ENCODE measurements at places on chromosomes 3 and 15.

- DNase-seq, result peak; percentile 62
Measured at GRCh38 chr15:73927476-73928240, 1.4 kb downstream of the LOXL1 start.

GRCh38 chr3:126316031-126316461, 41.2 kb downstream of the KLF15 start:
- DNase-seq, result no peak

- DNase-seq, result no peak
Measured at GRCh38 chr3:72549761-72550581, 298.3 kb downstream of the SHQ1 start.

DNA sequence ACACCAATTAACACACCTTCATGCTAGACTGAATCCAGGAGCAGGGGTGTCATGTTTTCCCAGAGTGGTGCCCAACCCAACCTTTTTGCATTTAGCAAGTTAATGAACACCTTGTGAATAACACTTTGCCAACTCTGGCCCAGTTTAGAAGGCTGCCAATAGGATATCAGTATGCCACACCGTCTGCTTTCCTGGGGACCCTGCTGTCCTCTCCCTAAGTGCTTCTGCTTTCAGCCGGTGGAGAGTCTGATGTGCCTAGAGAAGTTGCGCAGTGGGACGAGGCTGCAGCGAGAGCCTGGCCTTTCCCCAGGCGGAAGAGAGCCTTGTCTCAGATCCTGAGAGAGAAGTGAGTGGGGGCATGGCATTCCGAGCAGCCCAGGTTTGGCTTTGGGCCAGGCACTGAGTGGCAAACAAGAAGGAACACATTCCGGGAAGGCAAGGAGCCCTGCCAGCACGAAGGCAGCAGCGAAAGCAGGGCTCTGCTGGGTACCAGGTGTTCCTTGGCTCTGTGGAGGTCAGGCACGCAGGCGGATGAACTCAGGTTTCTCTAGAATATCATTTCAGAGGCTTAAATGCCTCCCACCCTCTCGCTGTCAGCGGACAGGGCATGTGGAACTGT, 36.9 kb downstream of the SENP8 start:
- DNase-seq, result peak; percentile 62

- no peak for DNase-seq
Measured at GRCh38 chr15:41967506-41968206, 4.7 kb downstream of the EHD4 start.

GRCh38 chr15:73320619-73321180, 48.1 kb downstream of the HCN4 start:
- no peak for DNase-seq

GRCh38 chr3:187719628-187720336, 17.4 kb upstream of the RTP2 start:
- no peak for DNase-seq

DNA sequence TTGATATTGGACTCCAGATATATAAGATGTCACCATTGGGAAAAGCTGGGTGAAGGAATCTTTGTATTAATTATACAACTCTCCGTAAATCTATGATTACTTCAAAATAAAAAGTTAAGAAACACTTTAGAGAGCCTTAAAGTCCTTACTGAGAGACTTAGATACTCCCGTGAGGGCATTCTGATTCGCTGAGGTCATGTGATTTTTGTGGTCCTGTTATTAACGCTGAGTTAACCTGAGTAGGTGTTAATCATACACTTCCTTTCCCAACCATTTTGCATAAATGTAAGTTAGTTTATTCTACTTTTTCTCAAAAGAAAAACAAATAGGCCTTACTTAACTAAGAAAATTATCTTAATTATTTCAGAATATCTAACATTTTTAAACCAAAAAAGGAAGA, 67.1 kb upstream of the LMOD3 start:
- no peak for DNase-seq

GRCh38 chr15:73105064-73105463, 52.8 kb downstream of the NEO1 start:
- DNase-seq, result no peak

GRCh38 chr15:50813865-50814264, 48.4 kb upstream of the SPPL2A start:
- no peak for DNase-seq

- no peak for DNase-seq
Measured at GRCh38 chr3:122678506-122678905, 2.1 kb upstream of the PARP14 start.

DNA sequence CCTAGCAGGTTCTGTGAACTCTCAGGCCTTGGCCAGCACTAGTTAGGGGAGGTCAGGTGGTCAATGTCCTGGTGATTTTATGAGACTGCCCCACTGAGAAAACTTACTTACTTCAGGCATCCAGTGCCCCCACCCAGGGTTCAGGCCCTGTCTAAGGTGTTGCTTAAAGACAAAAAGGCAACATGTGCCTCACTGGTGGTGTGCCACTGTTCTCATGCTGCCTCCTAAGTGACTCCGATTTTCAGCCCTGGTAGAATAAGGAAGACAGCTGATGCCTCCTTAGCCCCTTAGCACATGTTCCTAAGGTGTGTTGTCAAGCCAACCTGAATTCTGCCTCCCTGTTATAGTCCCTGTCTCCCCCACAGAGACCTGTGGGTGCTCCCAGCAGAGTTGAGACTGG, 5.3 kb downstream of the RBM15B start:
- DNase-seq, result no peak

DNA sequence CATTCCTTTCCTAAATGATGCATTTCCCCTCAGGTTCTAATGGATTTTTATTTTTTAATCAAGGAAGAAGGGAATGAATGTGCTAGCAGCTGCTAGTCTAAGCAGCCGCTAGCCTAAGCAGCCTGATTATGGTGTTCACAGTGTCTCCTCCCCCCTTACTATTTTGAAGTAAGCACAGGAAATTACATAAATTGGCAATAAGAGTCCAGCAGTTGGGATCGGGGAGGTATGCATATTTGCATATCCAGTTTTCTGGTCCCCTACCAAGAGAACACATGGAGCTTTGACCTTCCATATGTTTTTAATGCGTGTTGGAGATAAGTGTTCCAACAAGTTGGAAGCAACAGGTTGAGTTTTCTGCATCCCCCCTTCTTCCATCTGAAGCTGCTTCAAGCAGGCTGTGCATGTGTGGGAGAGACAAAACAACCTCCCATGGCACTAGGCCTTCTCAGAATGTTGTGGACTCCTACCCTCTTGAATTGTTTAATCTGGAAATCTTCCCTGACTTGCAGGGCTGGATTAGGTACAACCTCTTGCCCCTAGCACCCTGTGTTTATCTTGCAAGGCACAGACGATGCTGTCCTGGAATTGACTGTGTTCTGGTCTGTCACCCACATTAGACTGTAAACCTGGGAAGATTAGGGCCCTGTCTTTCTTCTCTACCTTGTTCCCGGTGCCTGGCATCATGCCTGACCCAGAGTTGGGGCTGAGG, 124.8 kb upstream of the LRIG1 start:
- no peak for DNase-seq

DNA sequence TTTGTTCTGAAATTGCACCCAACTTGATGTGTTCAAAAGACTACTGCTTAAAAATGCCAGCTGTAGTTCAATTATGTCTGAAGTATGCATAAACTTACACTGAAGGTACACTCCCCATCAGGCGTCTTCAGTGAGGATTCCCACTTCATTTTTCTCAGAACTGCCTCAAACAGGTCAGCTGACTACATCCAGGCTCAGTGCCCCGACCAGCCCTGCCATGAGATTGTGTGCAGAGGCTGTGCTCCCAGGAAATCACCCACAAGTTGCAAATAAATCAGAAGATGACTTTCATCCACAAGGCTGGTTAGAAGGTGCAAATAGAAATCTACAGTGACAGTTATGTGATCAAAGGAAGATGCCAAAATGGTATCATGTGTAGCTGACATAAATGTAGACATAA, 51.5 kb downstream of the CTNNB1 start:
- DNase-seq, result no peak

DNA sequence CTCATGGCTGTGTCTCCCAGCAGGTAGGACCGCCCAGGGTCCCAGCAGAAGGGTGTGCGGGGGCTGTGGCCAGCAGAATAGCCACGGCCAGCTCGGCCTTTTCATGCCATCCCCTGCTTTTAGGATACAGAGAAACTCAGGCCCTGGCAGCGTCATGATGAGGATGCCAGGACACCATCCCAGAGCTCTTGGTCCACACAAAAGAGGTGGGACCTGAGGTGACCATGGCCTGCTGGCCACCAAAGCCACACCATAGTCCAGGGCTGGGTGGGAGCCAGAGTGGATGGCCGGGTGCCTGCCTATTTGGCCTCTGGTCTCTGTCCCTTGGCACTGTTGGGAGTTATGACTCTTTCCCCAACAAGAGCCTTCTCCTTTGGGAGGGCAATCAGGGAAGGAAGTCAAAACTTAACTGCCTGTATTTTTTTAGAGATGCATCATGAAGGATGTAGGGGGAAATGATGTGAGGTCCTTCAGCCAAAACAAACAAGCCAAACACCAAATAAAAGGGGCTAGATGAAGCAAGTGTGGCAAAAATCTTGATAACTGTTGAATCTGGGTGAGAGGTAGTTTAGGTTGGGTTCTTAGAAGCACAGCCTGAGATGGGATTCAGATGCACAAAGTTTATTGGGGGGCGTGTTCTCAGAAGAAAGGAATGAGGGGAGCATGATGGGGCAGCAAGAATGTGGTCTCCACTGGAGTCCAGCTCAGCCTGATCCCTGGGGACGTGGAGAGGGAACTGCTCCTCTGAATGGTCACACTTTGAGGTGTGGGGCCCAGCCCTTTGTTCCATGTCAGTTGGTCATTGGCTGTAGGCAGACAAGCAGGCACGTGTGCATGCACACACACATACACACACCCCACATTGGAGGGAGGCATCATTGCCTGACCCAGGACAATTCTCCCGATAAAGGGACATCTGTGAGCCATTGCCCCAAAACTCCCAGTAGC, 33.2 kb downstream of the SMAD6 start:
- DNase-seq, result no peak

- DNase-seq, result no peak
Measured at GRCh38 chr3:105561876-105562275, 195.2 kb downstream of the ALCAM start.

GRCh38 chr15:25674913-25675312, 188.2 kb downstream of the ATP10A start:
- DNase-seq, result no peak

GRCh38 chr15:40984964-40985363, 31.7 kb downstream of the CHAC1 start:
- DNase-seq, result no peak

- DNase-seq, result no peak
Measured at GRCh38 chr3:99895703-99896441, 78.2 kb downstream of the CMSS1 start.

- no peak for DNase-seq
Measured at GRCh38 chr3:65877160-65877559, 161.6 kb downstream of the MAGI1 start.

GRCh38 chr3:124209426-124209825, 217.5 kb upstream of the ROPN1 start:
- no peak for DNase-seq

GRCh38 chr3:188442430-188442829, 288.5 kb downstream of the LPP start:
- DNase-seq, result no peak

- DNase-seq, result no peak
Measured at GRCh38 chr3:46100812-46101211, 73.5 kb upstream of the XCR1 start.

- DNase-seq, result no peak
Measured at GRCh38 chr15:34609102-34610057, 25.9 kb upstream of the GOLGA8B start.

DNA sequence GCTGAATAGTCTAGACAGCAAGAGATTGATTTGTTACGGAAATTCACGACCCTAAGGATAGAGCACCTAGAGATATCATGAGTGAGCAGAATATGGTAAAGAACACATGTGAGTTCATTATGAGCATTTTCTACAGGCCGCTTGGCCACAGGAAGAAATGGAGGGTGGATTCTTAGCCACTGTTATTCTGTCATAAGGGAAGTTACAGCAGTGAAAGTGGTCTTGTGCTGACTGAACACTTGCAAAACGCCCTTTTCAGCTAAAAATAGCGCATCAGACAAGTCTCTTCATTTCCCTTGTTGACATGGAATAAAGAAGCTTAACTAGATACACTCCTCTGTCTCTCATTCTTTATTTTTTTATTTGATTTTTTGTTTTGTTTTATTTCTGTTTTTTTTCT, 19.8 kb downstream of the DGKG start:
- no peak for DNase-seq

- DNase-seq, result no peak
Measured at GRCh38 chr15:43218908-43219706, 1.7 kb downstream of the EPB42 start.

- DNase-seq, result no peak
Measured at GRCh38 chr3:167626490-167626889, 27.3 kb downstream of the WDR49 start.

- peak; percentile 79 for DNase-seq
Measured at GRCh38 chr3:188179006-188179966, 25.3 kb downstream of the LPP start.

DNA sequence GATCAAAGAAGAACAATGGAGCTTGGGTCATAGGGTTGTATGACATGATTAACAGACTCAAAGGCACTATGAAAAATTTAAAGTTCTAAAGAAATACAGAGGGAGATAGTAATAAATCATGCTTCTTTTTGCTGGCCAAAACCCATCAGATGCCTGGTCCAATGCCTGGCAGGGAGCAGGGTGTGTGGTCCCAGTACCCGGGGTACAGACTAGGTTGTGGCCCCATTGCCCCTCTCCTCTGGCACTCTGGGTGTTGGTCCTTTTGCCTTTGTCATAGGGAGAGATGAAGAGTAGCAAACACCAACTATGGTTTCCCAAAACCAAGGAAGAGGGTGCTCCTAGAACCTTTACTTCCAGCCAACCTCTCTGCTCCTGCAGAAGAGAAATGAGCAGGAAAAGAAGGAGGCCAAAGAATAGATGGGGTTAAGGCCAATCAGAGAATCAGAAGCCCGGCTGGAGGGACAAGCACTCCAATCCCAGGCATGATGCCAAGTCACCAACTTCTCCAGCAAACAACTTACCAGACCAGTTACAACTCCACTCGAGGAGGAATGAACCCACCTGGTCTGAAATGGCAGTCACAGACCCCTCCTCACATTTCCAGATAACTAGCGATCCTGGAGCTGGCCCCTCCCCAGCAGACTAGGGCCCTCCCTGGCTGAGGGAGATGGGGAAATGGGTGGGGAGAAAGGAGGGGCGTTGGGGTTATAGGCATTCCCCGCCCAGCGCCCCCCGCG, 1.8 kb downstream of the IGDCC3 start:
- DNase-seq, result no peak

- no peak for DNase-seq
Measured at GRCh38 chr3:66021731-66022131, 17.0 kb downstream of the MAGI1 start.

DNA sequence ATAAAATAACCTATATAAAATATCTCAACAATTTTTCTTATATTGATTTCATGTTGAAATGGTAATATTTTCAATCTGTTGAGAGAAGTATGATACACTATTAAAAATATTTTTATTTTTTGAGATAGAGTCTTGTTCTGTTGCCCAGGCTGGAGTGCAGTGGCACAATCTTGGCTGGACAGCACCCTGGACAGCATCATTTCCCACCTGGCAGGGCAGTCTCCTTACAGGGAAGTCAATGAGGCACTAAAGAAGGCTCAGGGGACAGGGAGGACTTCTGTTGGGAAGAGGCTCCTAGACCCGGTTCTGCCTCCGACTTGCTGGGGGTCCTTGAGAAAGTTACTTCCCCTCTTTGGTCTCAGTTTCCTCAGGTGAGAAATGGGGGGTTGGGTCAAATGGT, 9.4 kb downstream of the GOLGA6L2 start:
- DNase-seq, result no peak

All from left lung (tissue), 14 donors.